Stimulated activated CD4-positive, alpha-beta T cell treated with anti-CD3 and anti-CD28 coated beads, TNF-alpha, amount 100 ng/mL, for 1 hour (primary cell): ENCODE measurements at places on chromosomes 5 and 9.

DNA sequence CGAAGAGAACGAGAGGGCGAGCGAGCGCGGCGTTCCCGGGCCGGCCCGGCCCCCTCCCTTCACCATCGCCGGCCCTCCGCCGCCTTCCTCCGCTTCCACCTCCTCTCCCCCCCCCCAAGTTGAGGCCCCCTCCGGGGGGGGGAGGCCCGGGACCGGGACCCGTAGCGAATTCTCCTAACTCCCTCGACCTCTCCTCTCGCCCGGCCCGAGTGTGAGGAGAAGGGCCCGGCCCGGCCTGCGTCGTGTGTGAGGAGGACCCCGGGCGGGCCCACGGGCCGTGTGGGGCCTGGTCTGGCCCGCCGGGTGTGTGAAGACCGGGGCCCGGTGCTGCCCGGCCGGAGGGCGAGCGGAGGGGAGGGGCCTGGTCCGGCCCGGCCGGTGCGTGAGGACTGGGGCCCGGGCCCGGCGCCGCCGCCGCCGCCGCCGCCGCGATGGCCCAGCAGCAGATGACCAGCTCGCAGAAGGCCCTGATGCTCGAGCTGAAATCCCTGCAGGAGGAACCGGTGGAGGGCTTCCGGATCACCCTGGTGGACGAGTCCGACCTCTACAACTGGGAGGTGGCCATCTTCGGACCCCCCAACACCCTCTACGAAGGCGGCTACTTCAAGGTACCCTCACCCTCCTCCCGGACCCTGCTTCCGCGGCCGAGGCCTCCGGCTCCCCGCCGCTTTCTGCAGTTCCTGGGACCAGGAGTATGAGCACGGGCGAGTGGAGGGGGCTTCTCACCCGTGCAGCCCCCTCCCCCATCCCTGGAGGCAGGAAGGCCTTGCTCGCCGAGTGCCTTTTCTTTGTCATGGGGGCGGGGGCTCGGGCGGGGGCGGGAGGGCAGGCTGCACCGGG is 587 bp downstream of the UBE2R2 start:
- no peak for DNase-seq

DNA sequence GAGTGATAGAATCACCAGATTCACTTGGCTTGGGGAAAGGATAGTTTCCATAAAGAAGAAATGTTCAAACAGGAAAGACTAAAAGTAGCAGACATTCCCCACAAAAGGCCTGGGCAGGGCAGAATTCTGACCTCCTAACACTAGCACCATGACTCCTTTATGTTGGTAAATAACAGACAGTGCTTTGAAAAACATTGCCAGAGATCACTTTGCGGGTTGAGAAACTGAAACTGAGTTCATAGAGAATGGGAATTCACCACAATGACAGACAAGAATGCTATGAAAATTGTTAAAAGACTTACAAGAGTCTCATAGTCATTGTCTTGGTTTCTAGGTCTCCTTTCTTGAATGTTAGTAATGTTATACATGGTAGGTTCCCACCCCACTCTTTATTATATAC is 172.5 kb upstream of the GLRA1 start:
- no peak for DNase-seq

DNA sequence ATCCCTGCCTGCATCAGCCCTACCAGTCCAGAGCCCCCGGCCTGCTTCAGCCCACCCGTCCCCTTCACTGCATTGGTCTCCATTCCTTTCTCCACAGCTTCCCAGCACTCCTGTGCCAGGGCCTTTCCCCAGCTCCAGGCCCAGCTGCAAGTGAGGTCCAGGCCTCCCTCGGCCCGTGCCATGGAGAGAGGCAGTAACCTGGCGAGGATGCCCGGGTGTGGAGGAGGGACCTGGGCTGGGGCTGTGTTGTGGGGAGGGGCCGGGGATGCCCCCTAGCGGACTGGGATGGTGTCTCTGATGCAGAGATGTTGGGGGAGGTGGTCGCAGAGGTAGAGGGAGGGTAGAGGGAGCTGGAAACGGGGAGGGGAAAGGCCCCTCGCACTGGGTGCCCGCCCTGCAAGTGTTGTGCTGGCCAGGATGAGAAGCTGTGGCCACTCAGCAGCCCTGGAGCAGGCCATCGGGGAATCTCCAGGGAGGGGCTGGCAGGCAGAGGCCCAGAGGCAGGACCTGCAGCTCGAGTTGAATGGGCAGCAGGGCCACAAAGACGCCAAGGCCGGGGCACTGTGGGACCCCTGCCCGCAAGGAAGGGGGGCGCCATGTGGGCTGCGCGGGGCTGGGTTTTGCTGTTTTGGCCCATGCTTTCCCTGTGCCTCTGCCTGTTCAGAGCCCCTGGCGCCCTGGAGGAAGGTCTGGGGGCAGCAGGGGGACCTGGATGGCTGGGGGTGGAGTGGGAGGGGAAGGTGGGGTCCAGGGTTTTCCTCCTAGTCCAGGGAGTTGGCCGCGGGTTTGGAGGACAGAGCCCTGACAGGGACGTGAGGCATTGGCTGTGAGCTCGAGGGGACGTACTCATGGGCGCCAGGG is 26.0 kb upstream of the NKD2 start:
- no peak for DNase-seq

GRCh38 chr9:7549249-7549648 is 250.3 kb downstream of the DMAC1 start:
- no peak for DNase-seq

- peak; percentile 51 for DNase-seq
Measured at GRCh38 chr9:121133104-121133816, 58.5 kb downstream of the CNTRL start.

- no peak for DNase-seq
Measured at GRCh38 chr5:115573133-115573532, 28.6 kb upstream of the FEM1C start.

- no peak for DNase-seq
Measured at GRCh38 chr5:72149742-72150141, 42.5 kb downstream of the MAP1B start.

- DNase-seq = no peak
Measured at GRCh38 chr5:132678735-132679134, 4.9 kb downstream of the IL4 start.

DNA sequence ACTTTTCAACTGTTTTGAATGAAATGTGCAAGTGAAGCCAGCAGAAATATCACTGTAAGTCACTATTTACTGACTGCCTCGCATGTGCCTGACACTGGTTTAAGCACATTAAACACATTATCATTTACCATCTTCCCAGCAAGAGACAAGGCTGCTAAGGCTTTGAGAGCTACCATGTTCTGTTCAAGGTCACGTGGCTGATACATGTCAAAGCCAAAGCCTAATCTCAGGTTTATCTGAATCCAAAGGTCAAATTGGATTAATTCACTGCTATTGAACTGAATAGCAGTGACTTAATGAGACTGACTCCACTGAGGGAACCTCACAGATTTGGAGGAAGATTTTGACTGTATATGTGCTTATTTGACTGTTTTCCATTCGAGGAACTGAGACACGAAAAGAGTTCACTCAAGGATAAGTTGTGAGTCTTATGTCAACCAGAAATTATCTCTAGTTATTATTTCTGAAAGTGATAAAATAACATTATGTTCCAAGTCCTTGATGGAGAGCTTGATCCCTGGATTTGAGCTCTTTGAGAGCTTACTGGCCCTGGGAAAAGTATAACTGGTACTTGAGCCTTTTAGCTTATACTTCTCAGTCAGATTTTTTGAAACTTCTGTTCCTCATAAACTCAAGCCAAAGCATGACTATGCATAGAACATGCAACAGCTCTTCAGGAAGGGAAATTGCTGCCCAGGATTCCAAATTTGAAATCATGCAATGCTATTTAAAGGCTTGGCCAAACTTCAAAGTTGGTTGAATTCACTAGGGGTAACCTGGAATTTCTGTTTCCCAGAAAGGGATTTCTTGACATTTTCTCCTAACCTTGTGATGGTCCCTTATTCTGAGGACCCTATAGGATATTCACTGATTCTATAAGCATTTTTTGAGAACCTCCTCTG is 23.4 kb upstream of the ARHGAP26 start:
- no peak for DNase-seq

- no peak for DNase-seq
Measured at GRCh38 chr5:83015676-83016075, 61.5 kb downstream of the TMEM167A start.
